ENCODE measurements at places on chromosomes 6 and 20.
A peak's percentile ranks its signal among the peaks of the same experiment; 100 is the strongest.

- DNase-seq, result no peak
These were observed 522.5 kb downstream of the EPM2A start for GRCh38 chr6:145212813-145213212.

GRCh38 chr6:105675715-105676397 is 273.0 kb upstream of the PREP start:
- peak; percentile 89 for DNase-seq

DNA sequence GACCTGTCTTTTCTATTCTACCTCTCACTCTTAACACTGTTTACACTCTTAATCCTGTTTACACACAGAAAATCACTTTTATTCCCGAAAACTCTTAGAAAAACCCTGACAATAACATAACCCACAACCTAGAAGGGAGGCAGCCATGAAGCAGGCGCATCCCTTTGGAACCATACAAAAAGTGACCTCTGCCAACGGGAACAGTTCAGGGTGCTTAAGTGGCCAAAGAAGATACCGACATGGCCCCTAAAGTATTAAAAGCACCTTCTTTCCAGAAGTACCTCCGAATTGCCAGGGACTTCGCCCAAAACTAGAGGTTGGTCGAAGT is 490 bp downstream of the MMUT start:
- no peak for DNase-seq

DNA sequence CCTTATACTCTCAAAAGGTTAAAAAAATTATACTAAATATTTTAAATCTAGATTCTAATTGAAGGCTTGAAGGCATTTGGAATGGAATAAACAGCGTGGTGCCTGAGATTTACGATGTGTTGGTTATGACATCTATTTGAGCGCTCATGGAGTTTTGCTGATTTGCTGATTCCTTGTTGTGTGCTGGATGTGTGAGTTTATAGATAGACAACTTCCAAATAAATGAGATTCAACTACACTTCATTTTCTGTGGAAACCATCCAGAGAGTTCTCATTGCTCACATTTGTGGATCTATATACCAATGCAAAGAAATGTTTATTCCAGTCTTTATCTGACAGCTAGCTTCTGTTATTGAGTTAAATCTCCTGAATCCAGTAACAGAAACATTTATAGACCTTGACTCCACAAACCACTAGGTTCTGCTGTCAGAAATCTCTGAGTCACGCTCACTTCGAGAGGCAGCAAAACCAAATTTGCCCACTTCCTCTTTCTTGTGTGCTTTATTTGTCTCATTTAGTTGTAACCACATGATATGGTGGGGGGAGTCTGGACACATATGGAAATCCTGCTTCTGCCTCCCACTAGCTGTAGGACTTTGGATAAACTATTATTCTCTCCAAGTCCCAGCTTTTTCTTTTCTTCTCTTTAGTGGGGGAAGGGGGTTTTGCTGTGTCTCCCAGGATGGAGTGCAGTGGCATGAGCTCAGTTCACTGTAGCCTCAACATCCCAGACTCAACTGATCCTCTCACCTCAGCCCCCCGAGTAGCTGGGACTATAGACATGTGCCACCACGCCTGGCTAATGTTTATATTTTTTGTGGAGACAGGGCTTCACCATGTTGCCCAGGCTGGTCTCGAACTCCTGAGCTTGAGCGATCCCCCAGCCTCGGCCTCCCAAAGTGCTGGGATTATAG is 54.5 kb downstream of the IPCEF1 start:
- peak; percentile 79 for DNase-seq

GRCh38 chr6:38114976-38115625 is 295.6 kb downstream of the ZFAND3 start:
- no peak for DNase-seq

- no peak for DNase-seq
These were observed 27.0 kb upstream of the SERPINB1 start for GRCh38 chr6:2868637-2869036.

DNA sequence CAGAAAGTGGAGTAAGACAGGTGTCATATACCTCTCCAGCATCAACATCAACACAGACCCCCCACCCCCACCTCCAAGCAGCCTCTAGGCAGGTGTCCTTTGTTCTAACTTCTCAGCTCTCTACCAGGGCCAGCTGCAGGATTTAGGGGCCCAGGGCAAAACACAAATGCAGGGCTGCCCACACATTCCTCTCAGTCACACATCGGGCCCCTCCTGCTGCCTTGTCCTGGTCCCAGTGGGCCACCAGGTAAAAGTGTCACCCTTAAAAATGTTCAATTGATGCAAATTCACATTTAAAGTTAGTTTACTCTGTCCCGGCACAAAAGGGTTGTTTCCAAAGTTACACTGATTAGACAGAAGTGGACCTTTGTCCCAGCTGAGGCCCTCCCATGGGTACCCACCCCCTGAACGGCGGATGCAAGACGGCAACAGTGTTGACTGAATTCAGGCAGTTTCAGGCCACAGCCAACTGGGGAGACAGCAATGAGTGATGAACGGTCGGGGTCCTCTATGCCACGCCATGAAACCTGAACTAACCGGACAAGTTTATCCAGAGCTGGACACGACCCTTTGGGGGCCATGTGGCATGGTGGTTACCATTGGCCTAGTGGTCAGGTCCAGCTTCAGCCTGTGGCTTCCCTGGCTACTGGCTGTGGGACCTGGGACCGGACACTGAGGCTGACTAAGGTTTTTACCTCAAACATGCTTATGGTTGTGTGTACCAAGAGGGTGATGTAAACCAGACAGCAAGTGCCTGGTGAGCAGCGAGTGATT is 52.2 kb upstream of the UNC93A start:
- no peak for DNase-seq

DNA sequence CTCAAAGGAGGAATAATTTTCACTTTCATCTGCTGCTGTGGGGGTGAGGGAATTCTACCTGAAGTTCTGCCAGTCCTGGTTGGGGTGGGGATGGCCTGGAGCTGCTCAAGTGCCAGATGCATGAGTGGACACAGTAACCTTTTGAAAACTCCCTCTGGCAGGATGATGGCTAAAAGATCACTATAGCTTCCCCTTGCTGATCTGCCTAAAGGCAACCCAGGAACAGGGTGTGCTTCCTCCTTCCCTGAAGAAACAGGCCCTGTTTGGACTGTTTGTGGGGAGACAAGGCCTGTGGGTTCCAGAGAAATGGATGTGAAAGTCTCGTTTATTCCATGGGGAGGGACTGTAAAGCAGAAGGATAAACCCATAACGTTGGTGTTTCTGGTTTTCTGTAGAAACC is 176.9 kb downstream of the DTNBP1 start:
- peak; percentile 36 for DNase-seq

DNA sequence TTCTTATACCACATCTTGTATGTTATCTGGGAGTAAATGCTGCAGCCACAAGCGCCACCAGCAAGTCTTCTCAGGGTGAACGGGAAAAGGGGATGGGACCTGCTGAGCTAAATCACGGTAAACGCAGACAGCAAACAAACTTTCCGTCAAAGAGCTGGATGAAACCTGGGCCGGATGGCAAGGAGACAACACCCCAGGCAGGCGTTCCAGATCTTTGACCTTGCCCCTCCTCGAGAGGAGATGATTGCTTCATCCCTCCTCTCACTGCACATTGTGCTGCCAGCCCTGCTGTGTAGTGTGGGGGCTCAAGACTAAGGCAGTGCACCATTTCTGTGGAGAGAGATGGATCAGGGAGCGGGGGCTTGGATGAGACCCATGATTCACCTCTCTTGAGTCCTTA is 9.8 kb downstream of the RAET1E start:
- no peak for DNase-seq

GRCh38 chr6:20328266-20328923 is 73.3 kb upstream of the E2F3 start:
- DNase-seq, result no peak

GRCh38 chr6:16205377-16206144 is 32.8 kb upstream of the GMPR start:
- no peak for DNase-seq

DNA sequence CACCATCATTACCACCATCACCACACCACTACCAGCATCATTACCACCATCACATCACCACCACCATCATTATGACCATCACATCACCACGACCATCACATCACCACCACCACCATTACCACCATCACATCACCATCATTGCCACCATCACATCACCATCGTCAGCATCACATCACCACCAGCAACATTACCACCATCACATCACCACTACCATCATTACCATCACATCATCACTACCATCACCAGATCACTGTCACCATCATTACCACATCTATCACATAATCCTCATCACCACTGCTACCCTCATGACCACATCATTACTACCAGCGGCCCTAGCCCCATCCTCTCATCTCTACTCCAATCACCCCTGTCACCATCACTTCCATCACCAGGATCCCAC is 3.5 kb upstream of the SLC22A7 start:
- DNase-seq, result no peak

GRCh38 chr6:40477246-40478126 is 109.7 kb downstream of the LRFN2 start:
- DNase-seq, result no peak

GRCh38 chr6:14776307-14776706 is 469.6 kb upstream of the JARID2 start:
- no peak for DNase-seq

GRCh38 chr20:63102721-63103375 is 96.1 kb upstream of the BHLHE23 start:
- peak; percentile 35 for DNase-seq

- DNase-seq, result peak; percentile 76
These were observed 1.4 kb downstream of the STAU1 start for GRCh38 chr20:49186535-49187329.

GRCh38 chr6:40160826-40161225 is 226.6 kb upstream of the MOCS1 start:
- no peak for DNase-seq

DNA sequence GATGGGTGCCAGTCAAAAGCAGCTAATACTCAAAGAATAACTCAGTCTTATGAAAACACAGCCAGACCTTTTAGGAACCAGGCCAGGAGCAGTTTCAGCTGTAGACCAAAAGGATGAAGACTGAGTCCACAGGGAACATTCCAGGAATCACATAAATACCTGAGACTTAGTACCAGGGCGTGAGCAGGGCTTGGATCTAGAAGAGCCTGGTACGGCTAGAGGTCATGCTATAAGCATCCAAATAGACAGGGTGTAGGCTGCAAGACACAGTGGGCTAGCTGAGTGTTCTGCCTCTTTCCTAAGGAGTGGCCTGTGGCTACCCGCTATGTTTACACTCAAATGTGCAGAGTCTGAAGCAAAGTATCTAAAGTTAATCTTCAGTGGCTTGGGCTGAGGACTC is 29.5 kb upstream of the LRRC1 start:
- no peak for DNase-seq

DNA sequence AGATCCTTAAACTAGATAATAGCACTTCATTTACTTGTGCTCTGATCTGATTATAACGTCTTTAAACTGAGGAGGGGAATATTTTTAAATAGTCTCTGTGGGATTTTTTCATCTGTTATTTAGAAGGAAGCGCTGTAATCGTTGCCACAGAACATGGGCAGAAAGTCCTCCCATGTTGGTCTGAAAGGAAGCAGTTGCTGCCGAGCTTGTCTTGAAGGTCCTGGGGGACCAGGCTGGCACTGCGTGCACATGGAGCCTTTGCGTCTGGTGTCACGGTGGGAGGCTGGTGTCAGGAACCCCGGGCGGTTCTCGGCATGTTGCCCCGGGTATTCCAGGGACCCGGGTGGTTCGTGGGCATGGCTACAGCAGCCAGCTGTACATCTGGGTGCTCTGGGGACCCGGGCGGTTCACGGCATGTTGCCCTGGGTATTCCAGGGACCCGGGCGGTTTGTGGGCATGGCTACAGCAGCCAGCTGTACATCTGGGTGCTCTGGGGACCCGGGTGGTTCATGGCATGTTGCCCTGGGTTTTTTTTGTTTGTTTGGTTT is 11.5 kb downstream of the TPD52L2 start:
- no peak for DNase-seq

DNA sequence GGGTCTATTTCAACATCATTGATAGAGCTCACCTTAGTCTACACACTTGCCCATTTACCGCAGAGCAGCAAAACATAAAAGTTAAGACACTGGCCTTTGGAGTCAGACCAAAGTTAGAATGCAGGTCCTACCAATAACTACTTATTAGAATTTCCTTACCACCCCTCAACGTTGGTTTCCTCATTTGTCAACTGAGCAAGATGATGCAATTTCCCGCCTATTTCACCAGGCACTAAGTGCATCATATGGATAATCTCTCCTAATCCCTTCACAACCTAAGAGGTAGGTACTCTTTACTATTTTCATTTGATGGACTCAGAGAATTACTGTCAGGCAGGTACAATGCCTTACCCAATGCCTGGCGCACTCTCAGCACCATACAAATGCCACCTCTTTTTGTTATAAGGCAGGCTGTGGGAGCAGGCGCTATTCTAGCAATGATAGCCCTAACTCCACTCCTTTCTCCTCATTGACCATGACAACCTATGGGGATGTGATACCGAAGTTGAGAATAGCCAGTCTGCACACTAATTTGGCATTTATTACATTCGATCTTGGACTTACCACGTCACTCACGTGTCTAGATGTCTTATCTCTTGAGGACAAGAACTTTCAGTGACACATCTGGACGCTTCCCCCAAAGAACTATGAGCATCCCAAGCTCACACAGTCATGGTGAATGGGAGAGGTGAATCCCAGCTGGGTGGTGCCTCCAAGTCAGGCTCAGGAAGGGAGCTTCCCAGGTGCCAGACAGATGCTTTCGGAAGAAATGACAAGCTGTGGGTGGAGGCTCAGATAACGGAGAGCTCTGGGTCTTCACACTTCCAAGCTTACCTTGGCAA is 128.1 kb upstream of the STMND1 start:
- DNase-seq, result no peak

DNA sequence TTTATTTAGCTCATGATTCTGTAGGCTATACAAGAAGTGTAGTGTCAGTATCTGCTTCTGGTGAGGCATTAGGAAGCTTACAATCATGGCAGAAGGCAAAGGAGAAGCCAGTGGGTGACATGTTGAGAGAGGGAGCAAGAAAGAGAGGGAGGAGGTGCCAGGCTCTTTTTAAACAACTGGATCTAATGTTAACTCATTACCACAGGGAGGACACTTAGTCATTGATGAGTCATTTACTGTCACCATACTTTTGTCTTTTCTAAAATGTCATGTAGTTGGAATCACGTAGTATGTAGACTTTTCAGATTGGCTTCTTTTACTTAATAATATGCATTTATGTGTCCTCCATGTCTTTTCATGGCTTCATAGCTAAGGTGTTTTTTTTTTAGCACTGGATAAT is 58.1 kb downstream of the NUS1 start:
- DNase-seq, result peak; percentile 29

- DNase-seq, result no peak
These were observed 39.4 kb upstream of the ZBP1 start for GRCh38 chr20:57659517-57660180.

DNA sequence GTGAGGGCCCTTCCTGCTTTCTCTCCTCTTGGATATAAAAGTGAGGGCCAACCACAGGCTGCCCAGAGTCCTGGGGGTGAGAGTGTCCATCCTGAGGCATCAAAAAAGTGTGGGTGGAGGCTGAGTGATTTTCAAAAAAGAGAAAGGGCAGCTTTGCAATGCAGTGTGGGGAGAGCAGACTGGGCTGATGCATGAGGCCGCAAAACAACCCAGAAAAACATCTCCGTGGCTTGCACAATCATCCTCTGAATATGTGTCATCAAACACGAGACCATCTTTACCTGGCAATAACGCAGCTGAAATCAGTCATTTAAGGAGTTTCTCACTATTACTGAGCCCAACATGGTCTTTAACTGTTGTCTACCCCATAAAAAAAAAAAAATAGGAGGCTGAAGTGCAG is 191.2 kb upstream of the SOX4 start:
- no peak for DNase-seq

- DNase-seq, result peak; percentile 9
These were observed 18.3 kb upstream of the TRAM2 start for GRCh38 chr6:52595000-52595795.

All from PC-3 (cell line).